HCT116 (cell line): ENCODE measurements at places on chromosomes 3 and 15.

GRCh38 chr3:8800016-8800415 lies 30.6 kb upstream of the OXTR start:
- no peak for DNase-seq

- DNase-seq = no peak
These were observed 46.0 kb upstream of the SLC6A1 start for GRCh38 chr3:10946526-10946925.

- no peak for DNase-seq
These were observed 645.4 kb downstream of the ZBBX start for GRCh38 chr3:166734734-166735133.

- no peak for DNase-seq
These were observed 13.3 kb downstream of the ITGA11 start for GRCh38 chr15:68418611-68419161.

- no peak for DNase-seq
These were observed 37.5 kb downstream of the ARNT2 start for GRCh38 chr15:80441714-80442113.

GRCh38 chr15:75479670-75480069 lies 28.2 kb upstream of the SIN3A start:
- DNase-seq = no peak

DNA sequence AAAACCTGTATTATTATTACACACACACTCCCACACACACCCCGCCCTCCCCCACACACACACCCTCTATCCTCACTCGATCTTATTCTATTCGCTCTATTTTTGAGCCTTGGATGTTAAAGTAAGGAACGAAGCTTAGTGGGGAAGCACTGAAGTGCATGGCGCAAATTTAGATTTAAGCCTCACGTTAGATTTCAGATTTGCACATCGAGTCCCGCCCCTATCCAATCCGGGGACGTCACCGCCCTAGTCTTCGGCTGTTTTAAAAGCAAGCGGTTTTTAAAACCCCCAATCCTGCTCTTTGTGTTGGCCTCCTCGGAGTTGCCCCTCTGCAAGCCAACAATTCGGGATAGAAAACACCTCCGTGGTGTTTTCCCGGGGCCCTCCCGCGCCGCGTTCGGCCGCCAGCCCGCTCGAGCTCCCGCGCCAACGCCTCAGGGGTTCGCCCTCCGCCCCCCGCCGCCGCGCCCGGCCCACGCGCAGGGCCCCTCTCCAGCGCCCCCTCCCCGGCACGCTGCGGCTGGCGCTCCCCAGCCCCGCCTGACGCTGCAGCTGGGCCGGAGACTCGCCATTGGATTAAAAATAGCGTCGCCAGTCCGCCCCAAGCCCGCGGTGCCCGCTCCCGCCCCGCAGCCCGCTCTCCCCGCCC lies at the start of gene USP13:
USP13 (plus strand) TSS at position 594 of the 649 bp plus-strand sequence. CDS start 186 bp downstream, outside the sequence.
- peak; percentile 66 for DNase-seq

- DNase-seq = no peak
These were observed 62.5 kb upstream of the LIPC start for GRCh38 chr15:58369261-58369701.

DNA sequence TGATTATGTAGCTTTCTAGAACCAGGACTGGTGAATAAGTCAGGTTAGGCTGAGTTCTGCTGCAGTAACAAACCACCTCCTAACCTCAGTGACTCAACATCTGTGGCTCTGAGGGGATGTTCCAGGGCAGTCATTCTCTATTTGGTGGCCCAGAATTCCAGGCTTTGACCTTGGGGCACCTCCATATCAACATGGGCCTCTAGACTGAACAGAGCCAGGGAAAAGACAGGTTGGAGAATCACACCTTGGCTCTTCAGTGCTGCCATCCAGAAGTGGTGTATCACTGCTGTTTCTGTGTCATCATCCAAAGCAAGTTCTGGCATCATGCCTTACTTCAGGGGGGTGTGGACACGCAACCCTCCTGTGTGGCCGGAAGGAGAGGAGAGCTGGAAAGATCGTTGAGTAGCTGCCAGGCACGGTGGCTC lies 15.3 kb downstream of the ZBTB47 start:
- no peak for DNase-seq

GRCh38 chr15:66036859-66037258 lies 167.6 kb downstream of the RAB11A start:
- DNase-seq = no peak

GRCh38 chr3:141240687-141241615 lies 9.3 kb downstream of the PXYLP1 start:
- no peak for DNase-seq

- DNase-seq = no peak
These were observed 1.3 kb downstream of the GMPS start for GRCh38 chr3:155871746-155872158.

DNA sequence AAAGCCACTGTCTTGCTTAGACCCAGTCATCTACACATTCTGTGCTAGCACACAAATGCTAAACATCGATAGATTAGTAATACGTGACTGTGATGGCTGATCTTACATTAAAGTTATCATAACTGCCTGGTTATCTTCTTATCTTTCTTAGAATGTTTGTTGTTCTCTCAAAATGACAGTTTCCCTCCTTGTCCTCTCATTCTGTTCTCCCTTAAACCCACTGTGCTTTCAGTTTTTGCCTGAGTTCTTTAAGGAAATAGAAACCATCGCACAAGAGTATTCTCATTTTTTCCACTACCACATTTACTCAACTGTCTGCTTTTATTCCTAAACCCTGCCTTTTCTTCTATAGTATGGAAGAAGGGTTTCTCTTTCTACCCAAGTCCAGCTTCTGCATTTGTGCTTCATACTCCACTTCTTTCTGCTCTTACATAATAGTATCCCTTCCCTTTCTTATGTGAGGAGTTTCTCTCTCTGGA lies 17.1 kb downstream of the STX19 start:
- DNase-seq = no peak

GRCh38 chr3:146322216-146322817 lies 71.4 kb upstream of the PLSCR4 start:
- no peak for DNase-seq

DNA sequence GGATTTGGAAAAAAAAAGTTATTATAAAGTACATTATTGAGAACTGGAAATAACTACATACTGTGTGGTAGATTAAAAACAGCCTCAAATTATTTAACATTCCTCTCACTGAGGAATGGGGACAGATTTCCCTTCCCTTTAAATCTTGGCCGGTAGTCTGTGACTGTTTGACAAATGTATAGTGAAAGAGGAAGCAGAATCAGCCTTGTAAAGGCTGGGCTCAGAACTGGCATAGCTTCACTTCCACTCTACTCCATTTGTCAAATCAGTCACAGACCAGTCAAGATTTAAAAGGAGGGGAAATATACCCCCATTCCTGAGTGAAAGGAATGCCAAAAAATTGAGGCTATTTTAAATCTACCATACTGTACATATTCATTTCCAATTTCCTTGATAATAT lies 18.2 kb upstream of the B4GALT4 start:
- DNase-seq = no peak

DNA sequence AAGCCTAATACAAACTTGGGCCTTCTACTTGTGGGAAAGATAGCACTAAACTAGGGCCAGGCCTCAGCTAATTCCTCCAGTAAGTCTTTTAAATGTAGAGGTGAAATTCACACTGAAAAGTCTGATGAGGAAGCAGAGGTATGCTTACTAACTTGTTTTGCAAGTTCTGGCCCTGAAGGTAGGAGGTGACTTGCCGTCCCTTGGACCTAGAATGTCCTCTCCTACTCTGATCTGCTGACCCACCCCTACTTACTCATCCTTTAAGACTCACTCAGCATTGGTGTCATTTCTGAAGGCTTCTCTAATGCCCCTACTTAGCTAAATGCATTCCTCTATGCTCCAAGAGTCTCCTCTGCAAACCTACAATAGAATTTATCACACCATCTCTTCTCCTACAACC lies 19.4 kb downstream of the RIOX2 start:
- DNase-seq = no peak

DNA sequence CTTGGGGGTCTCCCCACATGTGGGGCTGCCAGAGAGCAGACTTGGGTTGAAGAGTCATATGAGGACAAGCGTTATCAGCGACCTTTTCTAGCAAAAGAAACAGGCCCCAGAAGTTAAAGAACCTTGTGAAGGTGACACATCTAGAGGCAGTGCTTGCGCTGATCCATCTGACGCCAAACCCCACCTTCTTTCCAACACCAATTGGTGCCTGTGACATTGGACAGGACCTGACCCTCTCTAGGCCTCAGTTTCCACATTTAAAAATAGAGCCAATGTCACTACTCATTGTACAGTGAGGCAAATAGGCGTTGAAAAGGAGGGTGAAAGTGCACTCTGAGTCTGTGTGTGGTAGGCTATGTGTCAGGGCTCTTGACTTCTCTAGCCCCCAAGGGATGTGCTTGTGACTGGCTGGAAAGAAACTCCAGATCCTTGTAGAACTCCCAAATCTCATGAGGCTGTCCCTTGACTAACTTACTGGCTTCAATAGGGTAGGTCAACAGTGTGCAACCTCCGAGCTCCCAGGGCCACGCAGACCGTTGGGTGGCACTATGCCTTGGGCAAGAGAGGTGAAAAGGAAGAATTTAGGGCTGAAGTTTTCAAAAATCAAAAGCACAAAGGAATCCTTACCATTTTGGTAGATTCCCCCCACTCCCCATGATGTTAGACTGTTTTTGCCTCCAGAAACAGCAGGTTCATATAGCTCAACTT lies 666 bp upstream of the FAM219B start:
- DNase-seq = no peak

DNA sequence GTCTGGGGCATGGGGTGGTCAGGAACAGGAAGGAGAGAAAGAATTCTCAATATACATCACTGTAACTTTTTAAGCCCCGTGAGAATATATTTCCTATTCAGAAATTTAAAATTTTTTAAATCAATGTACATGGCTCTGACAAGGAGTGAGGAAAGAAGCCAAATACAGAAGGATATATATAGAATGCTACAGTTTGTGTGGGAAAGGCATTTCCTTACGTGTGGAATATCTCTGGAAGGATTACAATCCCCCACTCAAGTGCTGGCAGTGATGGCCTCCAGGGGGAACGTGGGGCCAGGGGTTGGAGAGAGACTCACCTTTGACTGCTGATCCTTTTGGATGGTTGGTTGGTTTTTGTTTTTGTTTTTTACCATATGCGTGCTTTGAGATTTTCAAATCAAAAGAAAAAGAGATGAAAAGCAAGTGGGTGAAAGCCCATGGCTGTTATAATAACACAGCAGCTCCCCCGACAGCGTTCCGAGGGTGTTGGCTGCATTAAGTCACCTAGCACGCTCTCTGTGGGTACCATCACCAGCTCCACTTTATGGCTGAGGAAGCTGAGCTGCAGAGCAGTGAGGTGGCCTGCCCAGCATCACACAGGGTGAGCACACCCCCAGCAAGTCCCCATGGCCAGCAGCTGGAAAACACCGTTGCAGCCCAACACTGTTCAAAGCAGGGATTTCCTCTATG lies 39.9 kb downstream of the TPRA1 start:
- no peak for DNase-seq

DNA sequence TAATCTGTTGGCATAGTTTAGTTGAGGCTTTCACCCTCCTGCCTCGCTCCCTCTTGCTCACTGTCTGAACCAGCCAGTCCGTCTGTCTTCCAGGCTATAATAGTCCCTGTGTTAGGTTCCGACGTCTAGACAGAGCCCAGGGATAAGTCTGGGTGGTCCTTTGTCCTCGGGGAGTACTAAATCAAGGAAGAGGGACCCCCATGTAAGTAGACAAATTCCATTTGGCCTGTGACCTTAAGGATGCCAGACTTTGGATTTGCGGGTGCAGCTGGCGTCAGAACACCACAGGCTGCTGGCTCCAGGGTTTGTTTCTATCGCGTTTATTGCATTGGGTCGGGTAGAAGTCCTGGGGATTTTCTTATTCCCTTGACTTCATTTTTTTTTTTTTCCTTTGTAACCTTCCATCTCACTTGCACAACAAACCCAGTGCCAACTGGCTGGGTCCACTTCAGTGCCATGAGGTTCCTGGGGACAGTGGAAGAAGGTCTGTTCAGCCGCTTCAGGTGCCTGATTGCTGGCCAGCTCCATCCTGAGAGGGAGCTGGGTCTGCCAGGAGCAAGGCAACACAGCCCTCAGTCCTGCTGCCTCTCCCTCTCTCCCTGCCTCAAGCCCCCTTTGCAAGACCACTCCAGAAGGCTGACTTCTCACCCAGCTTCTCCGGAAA lies 95.4 kb upstream of the KLHL25 start:
- DNase-seq = no peak

GRCh38 chr3:3586336-3586735 lies 212.9 kb upstream of the LRRN1 start:
- DNase-seq = no peak

- no peak for DNase-seq
These were observed 762.7 kb downstream of the ROBO1 start for GRCh38 chr3:79005084-79005483.

GRCh38 chr3:37935756-37936666 lies 54.6 kb upstream of the VILL start:
- peak; percentile 46 for DNase-seq

GRCh38 chr3:195609229-195609628 lies 25.5 kb upstream of the APOD start:
- no peak for DNase-seq

DNA sequence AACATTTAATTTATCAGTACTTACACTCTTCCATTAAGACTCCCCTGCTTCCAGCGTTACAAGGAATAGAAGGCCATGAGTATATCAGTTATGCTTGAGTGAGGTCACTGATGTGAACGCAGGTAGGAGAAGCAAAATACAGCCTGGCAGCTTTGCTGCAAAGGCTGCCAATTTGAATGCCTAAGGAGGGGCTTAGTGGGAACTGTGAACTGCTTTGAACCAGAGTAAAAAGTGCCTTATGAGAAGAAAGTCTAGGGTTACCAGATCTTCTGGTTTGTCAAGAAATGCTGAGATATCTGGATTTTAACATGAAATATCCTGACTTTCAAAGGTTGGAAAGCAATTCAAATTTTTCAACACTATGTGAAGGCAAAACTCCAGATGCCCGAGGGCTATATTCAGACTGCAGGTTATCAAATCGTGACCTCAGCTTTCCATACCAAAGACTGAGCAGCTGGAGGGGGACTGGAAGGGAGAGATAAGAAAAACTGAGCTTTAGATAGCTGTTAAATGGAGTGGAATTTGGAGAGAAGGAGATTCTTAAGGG lies 446.3 kb upstream of the NECTIN3 start:
- no peak for DNase-seq

DNA sequence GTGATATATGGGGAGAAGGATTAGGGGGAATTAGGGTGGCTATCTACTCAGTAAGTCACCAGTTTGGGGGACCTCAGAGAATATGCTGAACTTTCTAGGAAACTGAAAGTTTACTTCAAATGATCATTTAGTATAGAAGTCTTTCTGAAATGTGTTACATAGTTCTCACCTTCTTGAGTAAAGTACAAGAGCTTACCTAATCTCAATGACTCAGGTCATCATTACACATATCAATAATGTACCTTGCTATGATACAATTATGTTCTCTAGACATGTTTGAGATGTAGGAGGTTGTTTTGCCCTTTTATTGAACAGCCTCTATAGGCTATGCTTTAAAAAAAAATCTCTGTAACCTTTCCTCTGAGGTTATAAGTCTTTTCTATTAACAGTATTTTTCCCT lies 50.7 kb downstream of the TMEM41A start:
- DNase-seq = no peak

DNA sequence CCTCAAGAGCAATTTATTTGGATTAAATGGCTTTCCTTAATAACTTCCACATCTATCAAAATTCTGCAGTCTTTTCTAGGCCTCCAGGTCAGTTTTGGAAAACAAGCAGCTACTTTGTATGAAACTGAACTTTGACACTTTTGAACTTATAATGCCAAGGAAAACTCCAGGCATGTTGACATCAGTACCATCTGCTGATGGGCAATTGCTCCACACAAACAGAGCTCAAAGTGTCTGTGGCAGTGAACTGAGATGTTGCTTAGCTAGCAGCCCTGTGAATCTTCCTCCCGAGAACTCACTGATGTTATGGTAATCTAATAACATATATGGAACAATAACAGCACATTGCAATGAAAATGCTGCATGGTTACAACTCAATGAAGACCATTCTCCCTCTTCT lies 250.2 kb downstream of the THRB start:
- DNase-seq = no peak
